CD14-positive monocyte (primary cell): ENCODE measurements at places on chromosomes 13 and 19.

GRCh38 chr19:39996218-39996810 lies 546 bp upstream of the ZNF546 start:
- peak; percentile 63 for DNase-seq

- no peak for DNase-seq
These were observed 88.1 kb downstream of the TSC22D1 start for GRCh38 chr13:44487989-44488388.

DNA sequence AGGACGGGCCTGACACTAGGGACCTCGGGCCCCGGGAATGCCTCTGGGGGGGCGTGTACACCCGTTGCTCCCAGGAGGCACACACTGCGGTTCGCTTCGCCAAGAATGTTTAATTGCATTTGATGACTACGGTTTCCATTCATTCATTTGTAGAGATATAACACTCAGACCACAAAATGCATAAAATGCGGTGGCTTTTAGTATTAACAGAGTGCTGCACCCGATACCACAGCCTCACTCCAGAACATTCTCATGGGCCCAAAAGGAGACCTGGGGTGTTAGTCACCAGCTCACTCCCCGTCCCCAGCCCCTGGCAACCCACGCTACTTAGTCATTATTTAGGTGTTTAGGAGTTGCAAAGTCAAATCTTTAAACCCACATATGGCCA lies 21.8 kb downstream of the HCN2 start:
- no peak for DNase-seq

DNA sequence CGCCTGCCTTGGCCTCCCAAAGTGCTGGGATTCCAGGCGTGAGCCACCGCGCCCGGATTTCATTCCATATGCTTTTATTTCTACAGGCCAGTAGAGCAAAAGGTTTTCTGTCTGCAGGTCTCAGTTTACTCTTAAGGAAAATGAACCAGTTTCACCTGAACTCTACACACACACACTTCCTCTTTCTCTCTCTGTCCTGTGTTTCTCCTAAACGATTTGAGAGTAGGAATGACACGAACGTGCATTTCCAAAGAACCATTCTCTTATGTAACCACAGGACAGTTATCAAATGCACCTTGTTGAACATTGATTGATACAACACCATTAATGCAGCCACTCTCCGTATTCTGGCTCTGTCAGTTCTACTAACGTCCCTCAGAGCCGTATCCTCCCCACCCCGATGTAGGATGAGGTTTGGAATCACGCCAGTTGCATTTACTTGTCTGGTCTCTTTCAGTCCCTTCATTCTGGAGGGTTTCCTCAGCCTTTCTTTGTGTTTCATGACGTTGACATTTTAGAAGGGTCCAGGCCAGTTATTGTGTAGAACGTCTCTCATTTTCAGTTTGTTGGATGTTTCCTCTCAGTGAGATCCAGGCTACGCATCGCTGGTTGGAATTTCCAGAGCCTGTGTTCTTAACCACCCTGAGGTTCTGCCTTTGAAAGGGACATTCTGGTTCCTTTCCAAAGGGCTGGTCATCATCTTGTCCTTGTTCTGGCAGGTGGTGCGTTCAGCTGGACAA lies 36.0 kb downstream of the BICRA start:
- no peak for DNase-seq

DNA sequence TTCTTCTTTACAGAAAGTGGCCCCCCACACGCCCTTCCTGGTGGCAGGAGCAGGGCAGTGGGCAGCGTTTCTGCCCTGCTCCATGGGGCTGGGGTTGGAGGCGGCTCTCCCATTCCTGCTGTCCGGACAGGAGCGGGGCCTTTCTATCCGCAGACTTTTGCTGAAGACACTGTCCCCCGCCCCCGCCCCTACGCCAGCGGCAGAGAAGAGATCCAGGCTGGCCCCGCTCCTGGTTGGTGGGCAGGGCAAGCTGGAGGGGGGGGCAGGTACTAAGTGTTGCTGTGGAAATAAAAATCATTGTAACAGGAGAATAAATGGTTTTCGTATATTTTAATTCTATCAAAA lies 81.7 kb downstream of the ZNF429 start:
- no peak for DNase-seq

- DNase-seq = no peak
These were observed 205.0 kb upstream of the RFC3 start for GRCh38 chr13:33612641-33613638.

- no peak for DNase-seq
These were observed 32.2 kb upstream of the IPO5 start for GRCh38 chr13:97921176-97921816.

GRCh38 chr13:26423629-26424028 lies 133.9 kb upstream of the WASF3 start:
- DNase-seq = no peak

DNA sequence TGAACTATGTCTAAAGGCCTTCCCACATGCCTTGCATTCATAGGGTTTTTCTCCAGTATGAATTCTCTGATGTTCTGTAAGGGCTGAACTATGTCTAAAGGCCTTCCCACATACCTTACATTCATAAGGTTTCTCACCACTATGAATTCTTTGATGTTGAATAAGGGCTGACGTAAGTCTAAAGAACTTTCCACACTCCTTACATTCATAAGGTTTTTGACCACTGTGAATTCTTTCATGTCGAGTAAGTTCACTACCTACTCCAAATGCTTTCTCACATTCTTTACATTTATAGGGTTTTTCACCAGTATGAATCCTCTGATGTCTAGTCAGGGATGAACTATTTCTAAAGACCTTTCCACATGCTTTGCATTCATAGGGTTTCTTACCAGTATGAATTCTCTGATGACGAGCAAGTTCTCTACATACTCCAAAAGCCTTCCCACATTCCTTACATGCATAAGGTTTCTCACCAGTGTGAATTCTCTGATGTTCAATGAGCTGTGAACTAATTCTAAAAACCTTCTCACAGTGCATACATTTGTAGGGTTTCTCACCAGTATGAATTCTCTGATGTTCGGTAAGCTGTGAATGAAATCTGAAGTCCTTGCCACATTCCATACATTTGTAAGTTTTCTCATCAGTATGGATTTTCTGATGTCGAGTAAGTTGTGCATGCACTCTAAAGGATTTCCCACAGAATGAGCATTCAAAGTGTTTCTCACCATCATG lies 19.1 kb upstream of the ZNF260 start:
- no peak for DNase-seq

DNA sequence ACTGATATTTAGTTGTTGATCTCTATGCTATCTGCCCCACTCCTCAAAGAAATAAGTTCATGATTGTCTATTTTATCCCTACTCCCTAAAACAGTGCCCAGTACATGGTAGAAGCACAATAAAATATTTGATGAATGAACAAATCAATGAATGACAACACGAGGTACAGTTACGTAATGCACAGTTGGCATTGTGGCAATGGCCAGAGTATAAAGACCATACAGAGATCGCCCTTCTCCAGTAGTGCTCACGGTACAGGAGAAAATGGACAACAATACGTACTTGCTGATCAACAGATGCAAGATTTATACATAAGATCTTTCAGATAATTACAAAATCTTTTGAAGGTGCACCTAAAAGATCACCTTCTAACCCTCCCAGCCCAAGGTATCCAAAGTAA lies 225.4 kb downstream of the KLF12 start:
- DNase-seq = no peak

DNA sequence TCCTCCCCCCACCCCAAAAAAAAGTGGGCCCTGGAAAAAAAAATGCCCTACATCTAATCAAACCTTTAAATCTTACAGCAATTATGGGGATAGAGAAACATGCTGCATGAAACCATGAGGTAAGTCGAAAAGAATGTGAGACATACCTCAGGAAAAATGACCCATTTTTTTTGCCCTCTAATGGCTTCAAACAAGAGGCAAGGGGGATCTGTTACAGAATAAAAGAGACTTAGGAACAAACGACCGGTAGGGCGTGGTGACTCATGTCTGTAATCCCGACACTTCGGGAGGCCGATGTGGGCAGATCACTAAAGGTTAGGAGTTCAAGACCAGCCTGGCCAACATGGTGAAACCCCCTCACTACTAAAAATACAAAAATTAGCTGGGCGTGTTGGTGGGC lies 8.4 kb downstream of the RGL3 start:
- no peak for DNase-seq

DNA sequence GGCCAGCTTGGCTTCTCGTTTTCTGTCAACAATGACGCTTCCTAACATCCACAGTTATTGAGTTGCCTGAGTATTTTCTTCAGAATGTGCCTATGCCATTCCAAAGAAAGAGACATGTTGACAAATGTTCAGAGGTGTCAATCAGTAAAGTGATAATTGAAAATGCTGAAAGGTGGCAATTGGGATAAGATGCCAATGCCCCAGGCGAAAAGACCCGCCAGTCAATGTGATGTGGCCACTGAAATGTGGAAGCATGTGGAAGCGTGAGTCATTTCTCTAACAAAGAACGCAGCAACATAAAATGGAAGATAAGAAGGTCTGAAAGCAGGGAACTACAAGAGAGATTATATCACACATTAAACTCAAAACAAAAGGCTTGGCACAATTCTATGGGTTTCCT lies 882.2 kb upstream of the SLC10A2 start:
- no peak for DNase-seq
